ENCODE measurements at places on chromosomes 7 and 10. TPM values are rescaled to one million over a fixed set of nuclear protein-coding genes. Genes with fewer than 3 reads are reported as not detected.

VPS41 gene
- 29.6 TPM for total RNA-seq

PLEKHS1 gene
- total RNA-seq: 0.04 TPM

SPDYE6 gene
- total RNA-seq: not detected

ACADSB gene
- 11.9 TPM for total RNA-seq

CTBP2 gene
- 119 TPM for total RNA-seq

FZD1 gene
- total RNA-seq: 2.6 TPM

IDI2 gene
- not detected for total RNA-seq

CRTAC1 gene
- 1.7 TPM for total RNA-seq
